ENCODE measurements at places on chromosomes 4 and X. TPM values are rescaled to one million over a fixed set of nuclear protein-coding genes. Genes with fewer than 3 reads are reported as not detected.

Gene HS6ST2
- polyA plus RNA-seq, result 22.3 TPM

DNA sequence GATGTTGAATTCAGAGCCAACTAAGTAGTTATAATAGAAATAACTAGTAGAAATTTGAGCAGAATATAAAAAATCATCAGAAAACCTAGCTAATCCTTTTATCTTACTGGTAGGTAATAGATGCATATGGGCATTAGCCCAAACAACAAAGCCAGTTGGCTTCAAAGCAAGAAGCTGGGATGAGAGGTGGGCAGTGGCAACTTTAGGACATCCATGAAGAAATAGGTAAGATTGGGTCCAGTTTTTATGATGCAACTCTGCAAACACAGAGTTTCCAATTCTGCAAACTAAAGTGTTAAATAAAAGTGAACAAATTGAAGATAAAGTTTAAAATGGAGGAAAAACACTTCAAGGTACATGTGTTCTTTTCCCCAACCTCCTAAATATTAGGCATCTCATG, 5.1 kb downstream of the PGRMC2 start:
- DNase-seq, result no peak

GRCh38 chr4:62359441-62360155, 1159.5 kb downstream of the ADGRL3 start:
- DNase-seq, result no peak

Gene TMEM192
- 28.8 TPM for polyA plus RNA-seq

DNA sequence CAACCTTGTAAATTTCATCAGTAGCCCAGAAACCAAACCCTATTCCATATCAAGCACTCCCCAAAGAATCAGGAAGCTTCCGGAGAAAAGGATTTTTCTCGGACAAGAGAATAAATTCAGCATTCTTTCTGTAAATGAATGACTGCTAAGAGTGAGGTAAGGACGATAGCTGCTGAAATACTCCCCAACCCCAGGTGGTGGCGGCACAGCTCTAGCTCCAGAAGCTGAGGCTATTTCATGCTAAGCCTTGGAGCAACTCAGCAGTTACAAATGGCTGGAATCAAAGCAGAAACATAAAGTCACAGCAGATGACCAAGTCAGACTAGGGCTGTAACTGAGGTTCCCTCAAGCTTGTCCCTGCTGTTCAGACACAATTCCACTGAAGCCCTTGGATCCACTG, 13.9 kb upstream of the PCDH19 start:
- no peak for DNase-seq

Gene HOPX
- 13.5 TPM for polyA plus RNA-seq

Gene CLDN34
- not detected for polyA plus RNA-seq

DNA sequence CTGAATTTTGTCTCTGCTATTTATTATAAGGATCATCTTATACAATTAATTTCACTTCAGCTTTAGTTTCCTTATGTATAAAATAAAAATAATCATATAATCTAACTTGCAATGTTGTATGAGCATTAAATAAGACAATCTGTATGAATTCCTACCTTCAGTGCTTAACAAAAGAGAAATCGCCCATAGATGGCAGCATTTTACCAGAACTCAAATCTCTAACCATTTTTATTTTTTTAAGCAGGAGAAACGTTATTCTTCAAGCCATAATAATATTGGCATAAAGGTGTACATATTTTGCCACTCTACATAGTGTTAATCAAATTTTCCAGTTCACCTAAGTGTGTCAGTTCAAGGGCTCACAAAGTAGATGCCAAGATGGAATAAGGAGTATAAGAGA, 78.8 kb downstream of the TMEM47 start:
- peak; percentile 26 for DNase-seq

Gene IL2
- polyA plus RNA-seq, result not detected

Gene CPE
- 89.0 TPM for polyA plus RNA-seq

GRCh38 chrX:1528186-1528883, 8.7 kb downstream of the P2RY8 start:
- no peak for DNase-seq

Gene MTMR8
- polyA plus RNA-seq, result 2.0 TPM

Gene SLC7A11
- 1.8 TPM for polyA plus RNA-seq

DNA sequence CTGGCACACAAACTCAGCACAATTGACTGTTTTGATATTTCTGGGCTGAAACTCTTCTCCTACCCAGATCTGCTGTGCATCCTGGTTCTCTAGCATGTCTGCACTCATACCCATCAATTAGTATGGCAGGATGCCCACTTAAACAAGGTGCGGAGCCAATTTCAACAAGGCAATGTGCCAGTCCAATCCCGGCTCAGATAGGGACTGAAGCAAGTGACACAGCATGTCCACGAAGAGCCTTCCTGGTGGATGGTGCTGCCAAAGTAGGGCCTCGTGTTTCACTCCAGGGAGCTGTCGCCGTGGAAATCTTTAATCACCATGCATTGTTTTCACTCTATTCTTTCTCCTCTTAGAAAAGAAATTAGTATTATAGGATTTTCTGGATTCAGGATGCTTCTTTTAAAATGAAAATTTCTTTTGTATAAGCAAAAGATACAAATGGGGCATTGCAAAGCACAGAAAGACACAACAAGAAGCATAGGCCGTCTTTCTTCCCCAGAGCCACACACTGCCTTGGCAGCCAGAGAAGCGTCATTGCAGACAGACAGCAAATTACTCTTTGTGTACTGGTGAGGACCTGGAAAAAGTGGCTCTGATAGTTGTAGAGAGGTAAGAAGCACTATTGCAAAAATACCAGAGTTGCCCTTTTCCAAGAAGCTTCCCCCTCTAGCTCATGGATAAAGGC, 40.6 kb upstream of the LSM6 start:
- no peak for DNase-seq

GRCh38 chrX:38206542-38206941, 14.1 kb downstream of the SRPX start:
- no peak for DNase-seq

Gene USP27X
- polyA plus RNA-seq, result 11.8 TPM

Gene AFF1
- 57.9 TPM for polyA plus RNA-seq

GRCh38 chrX:147958291-147958690, 22.8 kb upstream of the FMR1NB start:
- no peak for DNase-seq

DNA sequence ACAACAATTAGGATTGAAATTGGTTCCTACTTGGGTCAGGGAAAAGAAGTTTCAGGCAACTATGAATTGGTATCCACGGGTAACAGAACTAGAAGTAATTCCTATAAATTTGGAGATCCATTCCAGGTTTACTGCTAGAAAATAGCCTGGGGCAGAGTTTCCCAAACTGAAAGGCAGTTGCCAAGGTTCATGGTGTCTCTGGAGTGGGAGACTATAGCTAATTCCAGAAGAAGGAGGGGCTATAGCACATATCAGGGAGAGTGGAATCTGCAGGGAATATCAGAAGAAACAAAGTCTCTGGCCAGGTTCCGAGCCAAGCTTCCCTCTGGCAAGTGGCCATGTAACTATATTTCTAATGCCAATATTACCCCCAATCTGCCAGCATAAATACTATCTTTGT, 166.3 kb downstream of the GALNTL6 start:
- DNase-seq, result no peak

Data from renal pelvis (tissue), 12 donors.